SJSA1 (cell line): ENCODE measurements at places on chromosomes 12 and 14.

DNA sequence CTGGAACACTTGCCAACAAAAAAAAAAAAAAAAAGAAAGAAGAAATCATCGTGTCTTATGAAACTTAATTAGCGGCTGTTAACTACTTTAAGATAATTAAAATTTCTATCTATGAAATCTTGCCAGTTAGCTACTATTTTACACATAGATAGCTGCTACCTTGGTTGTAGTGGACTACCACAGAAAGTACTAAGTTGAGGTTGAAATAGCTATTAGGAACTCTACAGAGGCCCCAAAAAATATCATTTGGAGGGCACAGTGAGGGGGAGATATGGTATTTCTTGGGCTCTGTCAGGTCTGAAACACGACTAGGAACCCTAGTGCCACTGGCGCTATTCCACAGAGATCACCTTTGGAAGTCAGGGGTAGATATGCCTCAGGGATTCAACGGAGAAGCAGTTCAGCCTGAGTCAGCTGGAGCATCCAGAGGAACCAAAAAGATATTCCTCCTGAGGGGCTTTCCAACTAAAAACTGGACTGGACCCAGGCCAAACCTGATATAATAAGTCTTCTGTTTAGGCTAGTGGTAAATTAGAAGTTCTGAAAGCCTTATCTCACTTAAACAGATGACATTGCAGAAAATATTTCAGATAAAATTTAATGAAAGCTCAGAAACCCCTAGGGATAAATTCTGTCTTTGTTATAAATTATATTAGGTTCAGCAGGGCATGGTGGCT is 126.1 kb downstream of the EPS8 start:
- no peak for DNase-seq

DNA sequence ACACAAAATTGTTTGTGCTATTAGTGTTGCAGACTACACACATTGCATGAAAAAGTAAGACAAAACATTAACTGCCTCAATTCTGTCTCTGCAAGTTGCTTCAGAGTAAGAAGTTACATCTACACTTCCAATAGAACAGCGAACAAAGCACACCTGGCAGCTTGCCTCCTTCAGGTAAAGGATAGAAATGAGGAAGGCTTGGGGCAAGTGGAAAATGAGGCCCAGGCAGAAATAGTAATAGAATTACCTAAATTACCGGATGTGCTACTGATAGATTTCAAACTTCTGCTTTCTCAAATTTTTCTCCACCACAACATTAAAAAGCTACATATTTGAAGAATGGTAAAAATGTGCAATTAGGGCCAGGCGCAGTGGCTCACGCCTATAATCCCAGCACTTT is 37.7 kb downstream of the CCDC175 start:
- no peak for DNase-seq

- DNase-seq: no peak
Observed at GRCh38 chr12:48961331-48961730, 4.0 kb upstream of the ARF3 start.

DNA sequence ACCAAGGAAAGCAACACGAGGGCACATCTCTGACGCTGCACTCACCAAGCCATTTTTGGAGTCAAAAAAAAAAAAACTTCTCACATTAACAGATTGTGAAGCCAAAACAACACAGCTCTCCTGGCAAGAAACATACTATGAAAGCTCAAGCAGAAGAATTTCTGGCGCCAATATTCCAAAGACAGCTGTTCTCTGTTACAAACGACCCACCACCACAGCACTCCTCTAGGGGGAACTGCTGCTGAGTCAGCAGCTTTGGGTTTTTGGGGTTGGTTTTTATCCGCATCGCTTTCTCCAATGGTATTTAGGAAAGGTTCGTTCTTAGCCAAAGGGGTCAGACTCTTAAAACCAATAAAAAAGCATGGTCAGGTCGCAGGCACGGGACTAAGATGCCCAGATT is 379.4 kb downstream of the RPS29 start:
- no peak for DNase-seq

- DNase-seq: peak; percentile 69
Observed at GRCh38 chr12:32535288-32535999, 136.1 kb downstream of the FGD4 start.

DNA sequence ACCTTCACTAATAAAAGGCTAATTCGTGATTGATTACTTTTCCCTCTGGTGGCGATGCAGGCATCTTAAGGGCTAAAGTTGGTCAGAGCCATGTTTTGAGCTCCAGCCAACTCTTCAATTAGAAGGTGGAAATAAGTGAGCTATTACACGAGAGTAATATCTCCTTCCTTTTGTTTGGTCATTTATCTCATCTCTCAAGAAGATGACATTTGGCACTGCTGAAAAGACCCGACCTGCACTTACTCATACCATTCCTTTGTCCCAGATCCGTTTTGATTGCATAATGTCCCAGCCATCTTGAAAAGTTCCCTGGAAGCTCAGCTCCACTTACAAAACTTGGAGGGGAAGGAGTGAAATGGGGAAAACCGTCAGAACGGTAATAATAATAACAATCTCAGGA is 316.2 kb downstream of the VRK1 start:
- no peak for DNase-seq

- DNase-seq: no peak
Observed at GRCh38 chr12:109656743-109657142, 56.9 kb upstream of the FAM222A start.

DNA sequence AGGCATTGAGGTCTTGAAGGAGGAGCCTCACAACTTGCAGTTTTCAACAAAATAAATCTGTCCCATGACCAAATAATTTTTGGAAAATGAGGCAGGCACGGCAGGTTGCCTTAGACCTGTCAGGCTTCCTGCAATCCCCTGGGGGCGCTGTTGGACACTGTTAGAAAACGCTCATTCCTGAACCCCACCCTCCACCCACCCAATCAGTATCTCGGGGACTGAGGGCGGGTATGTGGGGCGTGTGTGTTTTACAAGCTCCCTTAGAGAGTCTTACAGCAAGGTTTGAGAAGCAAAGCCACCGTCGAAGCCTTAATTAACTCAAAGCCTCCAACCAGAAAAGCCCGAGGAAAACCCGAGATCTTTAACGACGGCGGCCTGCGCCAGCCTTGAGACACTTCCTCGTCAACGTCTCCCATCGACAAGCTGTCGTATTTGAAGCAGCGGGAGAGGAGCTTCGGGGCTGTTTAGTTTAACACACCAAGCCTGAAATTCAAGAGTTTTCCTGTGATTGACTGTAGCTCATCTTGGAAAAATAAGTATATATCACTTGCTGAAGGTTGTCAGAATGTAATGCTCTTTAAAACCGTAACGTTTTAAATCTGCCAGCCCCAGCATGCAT is 123.0 kb downstream of the GLT1D1 start:
- no peak for DNase-seq

- DNase-seq: no peak
Observed at GRCh38 chr12:76409074-76409473, 60.9 kb upstream of the BBS10 start.

DNA sequence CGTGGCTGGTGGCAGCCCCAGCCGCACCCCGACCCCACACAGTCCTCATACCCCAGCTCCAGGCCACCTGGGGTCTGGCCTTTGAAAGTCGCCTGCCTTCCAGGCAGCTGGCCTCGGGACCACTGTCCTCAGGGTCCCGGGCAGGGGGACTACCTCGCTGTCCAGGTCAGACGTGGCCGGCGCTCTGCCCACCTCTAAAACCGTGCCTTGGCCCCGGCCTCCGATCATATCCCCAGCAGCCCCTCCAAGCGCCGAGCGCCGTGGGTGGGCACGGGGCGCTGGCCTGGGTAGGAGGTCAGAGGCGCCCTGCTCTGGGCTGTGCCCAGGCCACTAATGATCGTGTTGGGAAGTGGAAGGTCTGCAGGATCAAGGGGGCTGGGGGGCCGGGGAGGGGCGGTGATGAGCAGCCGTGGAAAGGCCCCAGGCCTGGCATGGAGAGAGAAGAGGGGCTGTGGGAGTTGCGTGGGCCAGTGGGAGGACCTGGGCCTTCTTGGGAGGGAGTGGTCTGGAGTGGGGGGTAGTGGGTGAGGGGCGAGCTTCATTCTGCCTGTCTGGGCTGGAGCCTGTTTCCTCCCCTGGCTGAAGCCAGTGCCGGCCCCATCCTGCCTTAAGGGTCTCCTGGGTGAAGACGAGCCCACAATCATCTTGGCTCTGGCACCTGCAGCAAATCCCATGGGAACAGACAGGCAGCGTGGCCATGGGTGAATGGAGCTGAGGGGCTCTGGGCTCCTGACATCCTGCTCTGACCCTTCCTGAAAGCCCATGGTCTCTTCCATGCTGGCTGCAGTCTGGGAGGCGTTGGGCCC is 4.9 kb downstream of the TMEM121 start:
- DNase-seq: no peak
